ENCODE measurements at places on chromosomes 1 and 21.

DNA sequence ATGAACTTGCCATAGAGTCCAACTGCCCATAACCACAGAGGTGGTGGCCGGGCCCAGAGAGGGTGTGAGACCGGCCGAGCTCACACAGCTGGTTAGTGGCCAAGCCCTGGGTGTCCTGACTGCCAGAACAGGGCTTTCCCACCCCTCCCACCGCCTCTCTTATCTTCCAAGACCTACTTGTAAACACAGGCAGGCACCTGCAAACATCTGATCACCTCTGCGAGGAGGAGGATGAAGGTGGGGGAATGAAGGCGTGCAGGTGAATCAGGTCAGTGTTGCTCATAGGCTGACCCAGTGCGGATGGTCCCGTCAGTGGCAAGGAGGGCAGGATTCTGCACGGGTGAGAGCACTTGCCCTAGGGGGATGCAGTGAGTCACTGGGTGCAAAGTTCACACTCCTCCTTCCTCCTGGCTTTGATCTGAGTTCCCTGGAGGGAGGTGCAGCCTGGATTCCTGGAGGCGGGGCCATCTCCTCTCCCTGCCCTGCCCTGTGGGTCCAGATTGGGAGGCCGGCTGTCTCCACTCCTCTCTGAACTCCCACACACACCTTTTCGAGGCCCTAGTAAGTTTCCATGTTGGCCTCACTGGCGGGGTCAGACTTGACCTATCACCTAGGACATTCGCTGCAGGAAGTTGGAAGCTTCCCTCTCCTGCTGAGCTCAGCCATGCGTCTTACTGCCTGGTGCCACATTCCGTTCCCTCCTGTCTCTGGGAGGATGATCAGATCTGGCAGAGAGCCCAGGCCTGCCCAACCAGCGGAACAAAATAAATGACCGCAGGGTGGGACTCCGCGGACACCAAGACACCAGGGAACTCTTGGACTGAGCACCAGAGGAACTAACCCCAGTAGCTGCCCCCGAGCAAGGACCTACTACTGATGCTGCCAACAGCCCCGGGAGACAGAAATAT is 7.3 kb downstream of the UQCRHL start:
- H3K27ac ChIP-seq, result peak overlapping the region; percentile 99
- peaks cover 58% of the 10 kb centered on the region for H3K4me1 ChIP-seq
- peak overlapping the region; percentile 70 for H3K4me3 ChIP-seq

- H3K4me3 ChIP-seq, result peak overlapping the region; percentile 88
- DNase-seq, result no peak
- peak overlapping the region; percentile 85 for H3K27ac ChIP-seq
- peaks cover 74% of the 10 kb centered on the region for H3K36me3 ChIP-seq
Measured at GRCh38 chr1:21936366-21937031, 611 bp downstream of the HSPG2 start.

DNA sequence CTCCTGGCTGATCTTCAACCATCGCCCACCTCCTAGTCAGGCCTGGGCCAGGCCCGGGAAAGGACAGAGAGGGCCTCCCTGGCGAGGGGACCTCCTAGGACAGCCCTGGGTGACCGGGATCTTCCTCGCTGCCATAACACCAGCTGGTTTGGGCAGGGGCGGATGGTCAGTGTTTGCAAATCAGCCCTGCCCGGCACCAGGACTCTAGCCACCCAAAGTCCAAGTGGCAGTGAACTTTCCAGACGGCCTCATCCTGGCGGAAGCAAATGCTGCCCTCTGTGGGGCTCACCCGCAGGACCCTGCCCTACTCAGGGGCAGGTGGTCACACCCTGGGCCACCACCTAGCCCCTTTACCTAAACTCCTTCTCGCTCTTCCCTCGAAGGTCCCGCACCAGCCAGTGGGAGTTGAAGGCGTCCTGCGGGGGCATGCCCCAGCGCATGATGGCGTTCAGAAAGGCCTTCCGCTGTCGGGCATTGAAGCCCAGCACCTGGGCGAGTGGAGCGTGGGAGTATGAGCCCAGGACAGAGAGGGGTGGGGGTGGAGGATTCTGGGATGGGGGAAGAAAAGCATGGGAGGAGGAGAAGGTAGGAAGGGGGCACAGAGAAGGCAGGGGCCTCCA is 55.3 kb downstream of the CHD5 start:
- peaks cover 5% of the 10 kb centered on the region for H3K36me3 ChIP-seq
- no peak for DNase-seq

GRCh38 chr1:30532621-30533020 is 190.8 kb downstream of the MATN1 start:
- H3K36me3 ChIP-seq, result no peaks in the 10 kb centered on the region
- H3K4me3 ChIP-seq, result no peak overlapping the region
- H3K4me1 ChIP-seq, result no peaks in the 10 kb centered on the region
- H3K27me3 ChIP-seq, result peaks cover 24% of the 10 kb centered on the region

DNA sequence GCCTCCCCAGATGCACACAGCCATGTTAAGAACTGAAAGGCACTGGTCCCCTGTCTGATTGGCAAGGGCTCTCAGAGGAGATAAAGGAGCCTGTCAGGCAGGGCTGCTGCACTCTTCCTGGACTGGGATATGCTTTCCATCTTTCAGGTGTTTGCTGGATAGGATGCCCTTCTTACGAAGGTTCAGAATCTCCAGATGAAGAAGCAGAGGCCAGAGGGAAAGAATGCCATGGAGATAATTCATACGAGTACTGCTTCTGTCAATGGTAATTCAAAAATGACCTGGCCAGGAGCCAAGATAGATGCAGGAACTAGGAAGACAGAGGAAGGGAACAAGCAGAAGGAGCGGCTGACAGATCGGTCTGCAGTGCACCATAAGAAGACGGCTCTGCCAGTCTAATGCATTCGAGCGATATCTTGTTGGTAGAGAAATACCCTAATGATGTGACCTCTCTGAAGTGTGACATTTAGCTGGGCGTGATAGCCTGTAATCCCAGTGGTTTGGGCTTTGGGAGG is 16.6 kb upstream of the ATP2B4 start:
- H3K36me3 ChIP-seq, result no peaks in the 10 kb centered on the region
- H3K27ac ChIP-seq, result no peak overlapping the region
- no peak for DNase-seq
- peaks cover 16% of the 10 kb centered on the region for H3K4me1 ChIP-seq
- H3K4me3 ChIP-seq, result no peak overlapping the region
